Stimulated activated CD8-positive, alpha-beta memory T cell treated with anti-CD3 and anti-CD28 coated beads, Interleukin-4, amount 100 ng/mL, for 1 hour (primary cell): ENCODE measurements at places on chromosomes 2 and 18.

DNA sequence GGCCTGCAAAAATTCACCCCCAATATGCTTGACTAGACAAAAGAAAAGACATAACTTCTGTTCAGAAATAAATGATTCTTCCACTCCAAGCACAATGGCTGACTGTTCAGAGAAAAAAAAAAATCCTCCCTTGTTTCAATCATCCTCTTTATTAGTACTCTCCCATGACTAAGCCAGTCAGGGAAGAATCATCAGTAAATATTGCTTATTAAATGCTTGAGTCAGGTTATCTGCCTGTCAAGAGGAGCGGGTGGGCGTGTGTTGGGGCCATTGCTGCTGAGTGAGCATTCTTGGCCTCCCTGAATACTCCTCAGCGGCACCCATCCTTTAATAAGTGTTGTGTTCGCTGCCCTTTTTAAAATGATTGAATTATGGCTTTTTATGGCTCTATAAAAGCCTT, 1334.8 kb upstream of the CELF4 start:
- DNase-seq, result no peak

- DNase-seq, result no peak
Observed at GRCh38 chr2:66698576-66699239, 263.8 kb downstream of the MEIS1 start.

DNA sequence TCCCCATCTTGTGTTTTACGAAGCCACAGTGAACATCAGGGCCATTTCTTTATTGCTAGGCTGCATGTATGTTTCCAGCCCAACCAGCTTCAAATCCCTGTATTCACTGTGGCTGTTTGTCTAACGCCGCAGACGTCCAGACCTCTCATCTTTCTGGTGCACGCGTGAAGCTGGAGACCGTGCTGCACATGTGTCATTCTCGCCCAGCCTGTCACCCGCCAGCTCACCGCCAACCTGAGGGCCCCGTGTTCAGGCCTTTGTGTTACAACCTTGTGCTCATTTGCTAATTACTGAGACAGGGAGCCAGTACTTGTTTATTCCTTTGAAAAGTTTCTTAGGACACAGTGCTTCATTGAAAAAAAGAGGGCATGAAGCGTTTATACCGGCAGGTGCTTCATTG, 21.4 kb downstream of the SALL3 start:
- no peak for DNase-seq

- no peak for DNase-seq
Observed at GRCh38 chr2:203383038-203383437, 54.8 kb downstream of the ABI2 start.

GRCh38 chr2:85734015-85734414, 19.8 kb upstream of the ATOH8 start:
- no peak for DNase-seq

DNA sequence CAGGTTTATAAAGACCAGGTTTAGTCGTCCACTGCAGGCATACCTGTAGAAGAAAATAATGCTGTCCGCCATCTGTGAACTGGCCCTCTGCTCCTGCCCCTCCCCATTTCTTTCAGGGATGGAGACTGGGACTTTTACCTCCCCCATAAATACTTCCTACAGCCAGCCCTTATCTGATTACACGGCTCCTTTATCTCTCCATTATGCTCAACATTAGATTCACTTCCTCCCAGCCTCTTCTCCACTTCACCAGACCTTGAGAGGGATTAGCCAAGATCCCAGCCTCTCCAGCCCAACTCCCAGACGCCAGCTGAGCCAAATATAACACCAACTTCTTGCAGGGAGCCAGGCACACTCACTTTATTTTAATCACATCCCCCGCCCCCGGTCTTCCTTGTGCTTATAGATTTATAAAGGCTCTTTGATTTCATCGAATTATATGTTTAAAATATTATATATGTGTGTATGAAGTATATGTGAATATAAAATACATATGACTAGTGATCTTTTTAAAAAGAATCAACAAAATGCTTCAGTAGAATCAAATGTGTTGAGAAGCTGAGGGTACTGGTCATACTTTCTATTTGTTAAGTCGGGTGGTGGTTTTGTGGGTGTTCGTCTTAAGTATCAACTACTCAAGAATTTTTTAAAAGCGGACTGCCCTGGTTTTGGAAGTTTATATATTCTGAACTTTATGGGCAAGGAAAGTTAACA, 81.0 kb downstream of the SPRED2 start:
- DNase-seq, result no peak

GRCh38 chr2:74418312-74418711, 3.1 kb downstream of the C2orf81 start:
- DNase-seq, result no peak

- no peak for DNase-seq
Observed at GRCh38 chr18:49400398-49401072, 59.9 kb downstream of the DYM start.

GRCh38 chr2:47346-47725, 1.0 kb upstream of the FAM110C start:
- DNase-seq, result no peak

- DNase-seq, result no peak
Observed at GRCh38 chr2:21382701-21383520, 259.1 kb downstream of the TDRD15 start.

DNA sequence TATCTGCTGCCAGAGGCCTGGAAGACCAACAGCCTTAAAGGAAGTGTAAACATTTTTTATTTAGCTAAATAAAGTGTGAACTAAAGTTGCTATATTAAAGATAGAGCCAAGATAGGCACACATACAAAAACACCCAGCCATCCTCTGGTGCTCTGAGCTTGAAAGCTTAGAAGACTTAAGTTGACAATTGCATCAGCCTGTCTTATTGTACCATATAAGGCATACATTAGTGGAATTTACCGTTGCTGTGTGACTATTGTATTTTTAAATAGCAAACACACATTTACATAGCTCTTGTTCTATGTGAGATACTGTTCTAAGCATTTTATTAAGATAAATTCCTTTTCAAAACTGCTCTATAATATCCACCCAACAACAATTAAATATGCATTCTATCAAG, 736.6 kb upstream of the ZEB2 start:
- DNase-seq, result no peak

DNA sequence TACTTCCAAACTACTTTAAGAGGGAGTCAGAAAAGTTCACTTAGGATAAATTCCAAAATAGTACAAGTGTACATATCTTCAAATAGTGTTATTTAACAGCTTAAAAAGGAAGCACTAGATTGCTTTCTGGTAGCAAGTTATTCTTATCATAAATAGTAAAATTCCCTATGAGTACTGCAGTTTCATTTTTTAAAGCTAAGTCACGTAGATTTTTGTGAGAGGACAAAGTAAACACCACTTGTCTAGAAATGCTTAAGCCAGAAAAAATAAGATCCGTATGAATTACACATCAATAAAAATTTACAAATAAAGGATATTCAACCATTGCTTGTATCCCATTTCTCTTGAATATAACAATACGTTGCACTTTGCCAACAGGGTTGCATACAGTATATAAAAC, 19.2 kb downstream of the HNRNPLL start:
- DNase-seq, result no peak

- no peak for DNase-seq
Observed at GRCh38 chr18:25503567-25504081, 151.7 kb upstream of the ZNF521 start.

- no peak for DNase-seq
Observed at GRCh38 chr2:191645434-191646162, 32.3 kb upstream of the NABP1 start.

GRCh38 chr18:57780706-57781347, 22.3 kb downstream of the ATP8B1 start:
- DNase-seq, result no peak
